ENCODE measurements at places on chromosomes 5 and 9.

DNA sequence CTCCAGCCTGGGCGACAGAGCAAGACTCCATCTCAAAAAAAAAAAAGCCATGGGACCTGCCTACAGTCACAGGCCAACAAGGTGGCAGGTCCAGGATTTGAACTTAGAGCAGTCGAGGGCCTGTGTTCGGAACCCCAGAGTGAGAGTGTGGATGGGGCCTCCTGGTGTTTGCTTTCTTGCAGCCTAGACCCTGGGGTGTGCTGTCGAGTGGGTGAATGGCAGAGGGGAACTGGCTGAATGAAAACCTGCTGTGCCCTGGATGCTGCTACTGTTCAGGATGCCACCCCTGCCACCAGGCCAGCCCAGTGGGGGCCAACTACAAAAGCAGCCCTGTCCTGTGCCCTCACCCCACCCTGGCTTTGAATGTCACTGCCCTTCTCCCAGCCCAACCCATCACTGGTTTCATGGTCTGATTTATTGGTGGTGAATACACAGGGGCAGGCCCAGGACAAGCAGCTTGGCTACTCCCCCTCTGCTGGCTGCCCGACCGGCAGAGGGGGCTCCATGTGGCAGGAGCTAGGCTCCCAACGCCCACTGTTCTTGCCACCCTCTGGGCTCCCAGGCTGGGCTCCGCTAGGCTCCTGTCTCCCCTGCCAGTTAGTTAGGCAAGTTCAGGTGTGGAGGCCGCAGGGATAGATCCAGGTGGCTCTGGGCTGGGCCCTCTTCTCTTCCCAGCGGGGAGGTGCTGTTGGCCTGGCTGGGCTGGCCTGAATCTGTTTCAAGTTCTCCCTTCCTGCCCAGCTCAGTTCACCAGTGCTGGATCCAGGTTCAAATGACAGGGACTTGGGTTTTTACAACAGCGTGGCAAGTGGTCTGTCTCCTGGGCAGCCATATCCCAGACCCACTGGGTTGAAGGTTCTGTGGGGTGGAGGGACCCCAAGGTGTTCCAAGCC, 12.2 kb downstream of the FPGS start:
- no peak for DNase-seq

DNA sequence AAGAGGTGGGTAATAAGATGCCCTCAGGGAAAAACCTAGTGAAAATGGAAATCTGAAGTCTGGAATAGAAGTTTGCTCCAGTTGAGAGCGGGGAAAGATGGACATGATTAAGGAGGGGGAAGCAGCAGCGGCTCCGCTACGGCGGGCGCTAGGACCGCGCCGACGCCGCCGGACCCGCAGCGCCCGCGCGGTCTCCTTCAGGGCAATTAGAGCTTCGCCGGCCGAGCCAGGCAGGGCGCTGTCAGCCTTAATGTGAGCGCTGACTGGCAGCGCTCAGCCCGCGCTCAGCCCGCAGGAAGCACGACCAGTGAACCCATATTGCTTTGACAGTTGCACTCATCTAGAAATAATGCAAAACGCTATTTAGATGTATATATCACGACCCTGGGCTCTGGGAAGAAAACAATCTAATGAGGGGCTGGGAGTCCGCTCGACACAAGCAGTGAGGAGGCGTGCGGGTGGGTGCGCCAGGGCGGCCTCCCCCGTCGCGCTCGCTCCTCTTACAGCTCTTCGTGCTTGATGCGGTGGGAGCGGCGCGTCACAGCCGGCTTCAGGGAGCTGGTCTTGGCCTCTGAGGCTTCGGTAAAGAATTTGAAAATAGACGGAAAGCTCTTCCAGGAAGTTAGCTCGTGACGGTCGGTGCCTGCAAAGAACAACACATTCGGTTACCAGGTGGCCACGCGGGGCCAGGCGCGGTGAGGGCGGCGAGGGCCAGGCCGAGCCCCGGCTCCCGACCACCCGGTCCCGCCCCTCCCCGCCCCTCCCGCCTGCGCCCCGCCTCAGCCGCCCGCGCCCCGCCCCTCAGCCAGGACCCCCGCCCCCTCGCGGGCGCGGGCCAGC, 37.7 kb downstream of the NR2F1 start:
- peak; percentile 41 for DNase-seq

GRCh38 chr5:112998296-112998695, 21.7 kb downstream of the DCP2 start:
- no peak for DNase-seq

DNA sequence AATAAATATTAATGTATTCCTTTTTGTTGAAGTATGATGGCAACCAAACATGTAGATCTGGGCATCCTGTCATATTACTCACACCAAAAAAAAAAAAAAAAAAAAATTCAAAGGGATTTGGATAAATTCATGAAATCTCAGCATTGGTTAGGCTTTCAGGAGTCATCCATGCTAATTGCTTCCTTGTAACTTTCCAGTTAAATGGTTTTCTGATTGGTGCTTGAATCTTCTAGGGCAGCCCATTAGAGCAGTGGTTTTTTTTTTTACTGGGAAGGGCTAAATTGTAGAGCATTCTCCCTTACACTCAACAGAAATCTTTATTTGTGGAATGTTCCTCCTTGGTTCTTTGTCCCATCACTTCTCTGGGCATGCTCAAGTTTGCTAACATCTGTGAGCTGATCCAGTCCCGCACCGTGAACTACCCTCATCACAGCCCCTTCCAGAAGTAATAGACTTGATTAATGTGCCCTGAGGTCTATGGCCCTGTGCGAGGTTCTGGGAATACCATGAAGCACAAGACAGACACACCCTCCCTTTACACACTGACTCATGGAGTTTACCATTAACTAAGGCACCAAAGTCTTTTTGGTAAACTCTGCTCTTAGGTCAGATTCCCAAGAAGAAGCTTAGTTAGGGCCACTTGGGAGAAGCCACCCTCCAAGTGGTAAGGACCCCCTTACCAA, 56.0 kb downstream of the RGS3 start:
- no peak for DNase-seq

- DNase-seq = no peak
Observed at GRCh38 chr5:176817841-176818377, 7.5 kb downstream of the UNC5A start.

GRCh38 chr5:67417839-67418238, 221.2 kb upstream of the CD180 start:
- DNase-seq = no peak

GRCh38 chr5:6347673-6348072, 30.7 kb downstream of the MED10 start:
- no peak for DNase-seq

DNA sequence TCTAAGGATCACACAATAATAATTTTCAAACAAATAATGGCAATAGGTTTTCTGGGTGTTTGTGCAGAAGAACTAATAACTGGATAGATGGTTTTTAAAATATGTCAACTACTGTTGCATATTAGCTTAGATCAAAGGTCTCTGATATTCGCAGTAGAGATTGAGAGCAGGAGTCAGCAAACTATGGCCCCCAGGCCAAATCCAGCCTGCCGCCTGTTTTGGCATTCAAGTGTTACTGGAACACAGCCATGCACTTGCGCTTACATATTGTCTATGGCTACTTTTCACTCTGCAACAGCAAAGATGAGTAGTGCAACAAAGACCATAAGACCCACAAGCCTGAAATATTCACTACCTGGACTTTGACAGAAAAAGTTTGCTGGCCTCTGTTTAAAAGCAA, 260.8 kb downstream of the GRIA1 start:
- no peak for DNase-seq

GRCh38 chr5:7805379-7805778, 45.6 kb downstream of the CFAP90 start:
- DNase-seq = no peak

- DNase-seq = no peak
Observed at GRCh38 chr5:105702323-105702722, 1968.4 kb downstream of the EFNA5 start.

GRCh38 chr9:130482463-130482862, 37.7 kb downstream of the ASS1 start:
- DNase-seq = no peak

DNA sequence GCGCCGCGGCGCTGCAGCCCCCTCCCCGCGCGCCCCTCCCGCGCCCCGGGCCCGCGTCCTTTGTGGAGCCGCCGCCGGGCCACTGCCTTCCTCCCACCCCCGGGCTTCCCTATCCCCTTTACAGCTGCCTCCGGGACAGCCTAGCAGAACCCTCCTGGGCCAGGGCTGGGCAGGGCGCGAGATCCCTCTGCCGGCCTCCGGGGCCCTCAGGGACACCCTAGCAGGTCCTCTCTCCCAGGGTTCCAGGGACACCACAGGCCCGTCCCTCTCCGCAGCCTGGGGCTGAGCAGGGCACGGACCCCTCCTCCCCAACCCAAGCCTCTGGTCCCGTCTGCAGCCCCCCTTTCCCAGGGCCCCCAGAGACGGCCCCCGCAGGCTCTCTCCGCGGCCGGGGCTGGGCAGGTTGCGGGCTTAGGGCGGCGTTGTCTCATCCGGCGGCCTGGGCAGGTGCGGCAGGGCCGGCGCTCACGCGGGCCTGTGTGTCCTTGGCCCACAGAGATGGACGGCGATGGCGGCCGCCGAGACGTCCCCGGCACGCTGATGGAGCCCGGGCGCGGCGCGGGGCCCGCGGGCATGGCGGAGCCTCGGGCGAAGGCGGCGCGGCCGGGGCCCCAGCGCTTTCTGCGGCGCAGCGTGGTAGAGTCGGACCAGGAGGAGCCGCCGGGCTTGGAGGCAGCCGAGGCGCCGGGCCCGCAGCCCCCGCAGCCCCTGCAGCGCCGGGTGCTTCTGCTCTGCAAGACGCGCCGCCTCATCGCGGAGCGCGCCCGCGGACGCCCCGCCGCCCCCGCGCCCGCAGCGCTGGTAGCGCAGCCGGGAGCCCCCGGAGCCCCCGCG, 710 bp downstream of the WNK2 start:
- DNase-seq = no peak

DNA sequence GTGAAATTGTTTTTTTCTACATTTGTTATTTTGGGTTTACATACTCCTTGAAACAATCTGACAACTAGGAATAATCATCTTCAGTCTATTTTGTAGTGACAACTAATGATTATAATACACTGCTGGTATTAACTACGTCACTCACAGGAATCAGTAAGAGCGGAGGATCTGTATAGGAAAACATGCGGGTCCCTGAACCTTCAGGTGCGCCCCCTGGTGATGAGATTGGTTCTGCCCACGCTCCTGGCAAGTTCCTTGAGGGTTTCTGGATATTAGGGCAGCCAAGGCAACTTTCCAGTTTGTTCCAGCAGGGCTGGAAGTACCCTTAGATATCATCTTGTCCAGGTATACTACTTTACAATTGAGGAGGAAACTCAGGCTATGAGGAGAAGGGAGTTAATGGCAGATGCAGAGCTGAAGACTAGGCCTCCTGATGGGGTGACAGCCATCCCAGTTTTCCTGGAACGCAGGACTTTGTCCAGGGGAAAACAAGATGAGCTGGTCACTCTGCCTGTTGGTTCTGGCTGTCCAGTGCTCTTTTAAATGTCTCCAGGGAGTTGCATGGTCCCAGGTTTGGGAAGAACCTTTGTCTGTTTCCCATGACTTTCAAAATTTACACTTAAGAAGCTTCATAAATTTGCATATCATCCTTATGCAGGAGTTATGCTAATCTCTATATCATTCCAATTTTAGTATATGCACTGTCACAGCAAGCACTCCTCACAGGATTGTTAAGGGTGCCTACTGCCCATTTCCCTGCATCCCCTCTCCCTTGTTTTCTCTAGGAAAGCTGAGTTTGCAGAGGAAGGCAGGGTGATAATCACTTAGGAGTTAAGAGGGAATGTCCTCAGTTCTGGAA, 14.9 kb upstream of the WNT8A start:
- DNase-seq = peak; percentile 64

DNA sequence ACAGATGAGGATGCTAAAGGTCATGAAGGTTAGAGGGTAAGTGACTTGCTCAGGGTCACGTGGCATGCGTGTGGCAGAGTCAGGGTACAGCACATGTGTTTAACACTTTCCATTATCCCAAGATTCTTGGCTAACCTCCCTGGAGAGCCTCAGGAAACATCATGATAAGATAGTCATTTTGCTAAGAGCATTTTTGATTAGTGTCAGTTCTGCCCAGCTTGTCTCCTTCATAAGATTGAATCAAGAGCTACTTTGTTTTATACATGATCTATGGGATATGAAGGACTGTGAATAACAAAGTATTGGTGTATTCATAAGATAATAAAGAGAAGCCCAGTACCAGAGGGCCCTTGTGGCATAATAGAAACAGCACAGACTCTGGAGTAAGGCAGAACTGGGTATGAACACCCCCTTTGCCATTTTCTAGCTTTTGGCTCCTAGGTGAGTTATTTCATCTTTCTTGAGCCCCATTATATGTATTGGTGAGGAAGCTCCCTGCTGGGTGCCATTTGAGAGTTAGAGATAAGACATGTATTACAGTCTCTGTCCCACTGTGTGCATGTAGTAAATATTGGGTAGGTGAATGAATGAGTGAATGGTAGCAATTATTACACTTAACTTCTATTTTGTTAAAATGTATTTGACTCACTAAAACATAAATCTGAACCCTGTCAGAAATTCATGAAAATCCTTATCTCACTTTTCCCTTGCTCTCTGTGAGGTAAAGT, 16.1 kb downstream of the PTPDC1 start:
- no peak for DNase-seq

- DNase-seq = no peak
Observed at GRCh38 chr5:88745093-88745696, 137.8 kb downstream of the MEF2C start.

DNA sequence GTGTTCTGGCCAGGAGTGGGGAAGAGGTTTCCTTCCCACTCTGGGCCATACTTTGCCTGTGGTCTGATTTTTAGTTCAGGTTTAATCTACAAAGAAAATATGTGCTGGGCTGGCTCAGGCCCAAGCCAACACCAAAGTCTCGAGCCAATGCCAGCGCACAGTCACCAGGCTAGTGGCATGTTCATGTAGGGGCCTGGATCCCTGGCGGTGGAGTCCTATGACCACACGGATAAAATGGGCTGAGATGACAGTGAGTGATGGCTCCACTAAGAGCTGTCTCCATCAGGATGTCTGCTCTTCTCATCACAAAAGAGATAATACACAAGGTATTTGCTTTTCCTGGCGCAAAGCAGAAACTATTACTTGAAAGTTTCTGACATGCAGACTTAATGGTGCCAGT, 92.9 kb upstream of the PTPN3 start:
- DNase-seq = peak; percentile 52

DNA sequence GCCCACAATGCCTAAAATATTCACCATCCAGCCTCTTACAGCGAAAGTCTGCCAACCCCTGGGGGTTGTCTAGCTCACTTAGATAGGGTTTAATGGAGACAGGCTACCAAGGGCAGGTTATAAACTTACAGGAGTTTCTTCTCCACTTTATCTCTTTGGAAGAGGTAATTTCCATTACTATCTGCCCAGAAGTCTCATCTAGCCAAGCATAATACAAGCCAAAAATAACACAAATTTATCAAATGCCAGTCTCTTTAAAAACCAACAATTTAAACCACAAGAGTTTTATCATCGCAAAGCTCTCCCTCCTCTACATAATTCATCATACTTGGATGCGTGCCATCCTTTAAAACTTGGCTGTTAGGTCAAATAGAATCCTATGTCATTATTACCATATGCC, 6.2 kb downstream of the RBM22 start:
- DNase-seq = no peak
